ENCODE measurements at places on chromosomes 1 and 21. TPM values are rescaled to one million over a fixed set of nuclear protein-coding genes. Genes with fewer than 3 reads are reported as not detected.

DNA sequence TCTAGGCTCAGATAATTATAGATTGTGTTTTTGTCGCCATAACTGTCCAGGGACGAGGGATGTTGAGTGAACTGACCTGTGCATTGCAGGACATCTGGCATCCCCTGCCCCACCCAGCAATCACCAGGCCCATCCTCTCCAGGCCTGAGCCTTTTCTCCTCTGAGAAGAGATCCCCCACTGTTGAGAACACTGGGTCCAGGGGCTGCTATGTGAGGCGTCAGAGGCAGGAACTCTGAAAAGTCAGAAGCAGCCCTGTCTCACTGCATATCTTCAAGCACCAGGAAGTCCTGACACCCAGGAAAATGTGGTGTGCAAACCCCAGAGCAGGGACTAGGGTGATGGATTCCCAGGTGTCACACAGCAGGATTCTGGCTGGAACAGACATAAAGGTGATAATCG lies 17.1 kb upstream of the ACBD3 start:
- no peak for DNase-seq

DNA sequence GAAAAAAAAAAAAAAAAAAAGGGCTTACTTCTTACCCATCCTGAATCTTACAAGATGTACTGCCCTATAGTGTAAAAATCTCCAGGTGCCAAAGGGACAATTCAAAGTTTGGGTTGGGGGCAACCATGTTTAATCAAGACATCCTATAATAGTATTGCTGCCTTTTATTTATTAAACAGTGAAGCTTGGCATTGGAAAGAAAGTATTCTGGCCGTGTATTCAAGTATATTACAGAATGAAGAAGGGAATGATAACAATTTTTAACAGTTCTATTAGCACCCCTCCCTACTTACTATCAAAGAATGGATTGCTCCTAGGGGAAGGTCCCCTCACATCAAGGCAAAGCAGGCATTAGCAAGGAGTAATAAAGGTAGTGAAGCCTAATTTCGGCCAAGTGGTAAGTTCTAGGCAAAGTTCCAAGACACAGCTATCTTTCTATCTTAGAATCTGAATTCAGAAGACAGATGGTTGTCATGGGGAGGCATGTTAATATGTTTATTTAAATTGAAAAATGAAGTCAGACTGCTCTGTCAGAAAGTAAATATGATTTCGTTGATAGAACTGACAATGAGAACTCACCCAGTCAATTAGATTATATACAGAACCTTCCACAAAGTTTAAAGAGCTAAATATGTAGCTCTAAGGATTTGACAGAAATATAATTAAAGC lies 24.6 kb downstream of the ST7L start:
- DNase-seq, result no peak

DNA sequence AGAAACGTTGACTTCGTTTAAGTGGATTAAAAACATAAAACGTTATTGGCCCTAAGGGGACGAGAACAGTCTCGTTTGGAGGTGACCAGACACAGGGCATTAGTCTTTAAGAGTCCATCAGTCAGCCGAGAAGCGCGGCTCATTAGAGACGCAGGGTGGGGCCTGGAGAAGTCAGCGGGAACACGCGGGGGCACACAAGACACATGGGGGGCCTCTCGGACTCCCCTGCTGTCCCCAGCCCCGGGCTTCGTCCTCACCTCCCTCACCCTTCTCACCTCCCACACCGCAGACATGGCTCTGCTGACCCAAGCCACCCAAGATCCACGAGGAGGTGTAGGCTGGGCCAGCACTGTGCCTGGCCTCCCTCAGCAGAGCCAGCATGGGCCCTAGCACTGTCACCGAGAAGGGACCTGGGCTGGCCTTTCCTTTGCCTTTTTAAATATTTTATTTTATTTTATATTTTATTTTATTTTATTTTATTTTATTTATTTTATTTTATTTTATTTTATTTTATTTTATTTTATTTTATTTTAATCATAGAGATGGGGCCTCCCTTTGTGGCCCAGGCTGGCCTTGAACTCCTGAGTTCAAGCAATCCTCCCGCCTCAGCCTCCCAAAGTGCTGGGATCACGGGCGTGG lies 48.9 kb downstream of the MORN1 start:
- DNase-seq, result peak; percentile 48

GRCh38 chr1:90340606-90341005 lies 345.7 kb downstream of the ZNF326 start:
- DNase-seq, result no peak

DNA sequence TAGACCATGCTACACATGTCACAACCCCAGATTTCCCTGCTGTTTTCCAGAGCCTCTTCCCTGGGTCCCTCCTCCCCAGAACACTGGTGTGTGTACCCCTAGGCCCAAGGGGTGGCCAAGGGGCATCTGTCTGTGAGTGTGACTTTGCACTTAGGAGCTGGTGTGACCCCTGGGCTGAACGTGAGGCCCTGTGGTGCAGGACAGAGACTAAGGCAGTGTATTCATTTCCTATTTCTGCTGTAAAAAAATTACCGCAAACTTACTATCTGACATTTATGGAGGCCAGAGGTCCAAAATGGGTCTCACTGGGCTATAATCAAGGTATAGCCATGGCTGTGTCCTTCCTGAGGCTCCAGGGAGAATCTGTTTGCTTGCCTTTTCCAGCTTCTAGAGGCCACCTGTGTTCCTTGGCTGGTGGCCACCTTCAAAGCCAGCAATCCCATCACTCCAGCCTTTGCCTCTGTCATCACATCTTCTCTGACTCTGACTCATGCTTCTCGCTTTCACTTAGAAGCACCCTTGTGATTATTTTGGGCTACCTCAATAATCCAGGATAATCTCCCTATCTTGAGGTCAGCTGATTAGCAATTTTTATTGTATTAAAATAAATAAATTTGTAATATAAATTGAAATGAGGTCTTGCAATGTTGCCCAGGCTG lies 24.0 kb upstream of the ELOA start:
- peak; percentile 41 for DNase-seq

DNA sequence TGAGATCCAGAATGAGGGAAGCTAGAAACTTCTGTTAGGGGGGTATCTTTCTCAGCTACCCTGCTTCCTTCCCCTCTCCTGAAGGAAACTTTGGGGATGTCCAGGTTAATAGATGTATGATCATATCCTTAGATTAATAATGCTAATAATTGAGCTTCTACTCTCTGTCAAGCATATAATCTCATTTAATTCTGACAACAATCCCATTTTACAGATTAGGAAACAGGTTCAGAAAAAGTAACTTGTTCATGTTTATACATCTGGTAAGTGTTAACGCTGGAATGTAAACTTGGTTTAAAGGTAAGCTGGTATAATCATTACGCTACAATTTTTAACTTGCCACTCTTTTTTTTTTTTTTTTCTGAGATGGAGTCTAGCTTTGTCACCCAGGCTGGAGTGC lies 1.7 kb upstream of the TMEM269 start:
- no peak for DNase-seq

DNA sequence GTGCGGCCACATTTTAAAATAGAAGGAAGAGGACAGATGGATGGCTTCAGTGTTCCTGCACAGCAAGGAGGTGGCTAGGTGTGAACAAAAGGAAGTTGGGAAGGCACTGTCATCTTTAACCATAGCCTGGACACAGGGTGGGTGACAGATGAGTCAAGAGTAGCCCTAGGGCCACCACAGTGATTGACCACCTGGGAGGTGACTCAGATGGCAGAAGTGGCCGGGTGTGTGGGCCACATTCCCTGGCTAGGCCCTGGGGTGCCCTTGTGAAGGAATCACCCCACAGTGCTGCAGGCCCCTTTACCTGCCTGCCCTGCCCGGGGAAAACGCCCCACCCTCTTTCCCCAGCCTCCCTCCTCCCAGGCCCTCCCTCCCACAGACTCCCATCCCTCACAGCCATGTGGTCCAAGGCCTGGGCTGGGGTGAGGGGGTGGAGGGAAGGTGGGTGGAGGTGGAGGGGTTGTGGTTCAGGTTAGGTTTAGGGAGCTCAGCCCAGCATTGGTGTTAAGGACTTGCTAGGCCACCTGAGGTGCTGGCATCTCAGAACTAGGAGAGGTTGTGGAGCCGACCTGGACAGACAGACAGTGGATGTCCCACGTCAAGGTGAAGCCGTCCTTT lies 59.1 kb downstream of the SPSB1 start:
- DNase-seq, result no peak

GRCh38 chr1:178371933-178372388 lies 124.8 kb downstream of the CLEC20A start:
- DNase-seq, result no peak

DNA sequence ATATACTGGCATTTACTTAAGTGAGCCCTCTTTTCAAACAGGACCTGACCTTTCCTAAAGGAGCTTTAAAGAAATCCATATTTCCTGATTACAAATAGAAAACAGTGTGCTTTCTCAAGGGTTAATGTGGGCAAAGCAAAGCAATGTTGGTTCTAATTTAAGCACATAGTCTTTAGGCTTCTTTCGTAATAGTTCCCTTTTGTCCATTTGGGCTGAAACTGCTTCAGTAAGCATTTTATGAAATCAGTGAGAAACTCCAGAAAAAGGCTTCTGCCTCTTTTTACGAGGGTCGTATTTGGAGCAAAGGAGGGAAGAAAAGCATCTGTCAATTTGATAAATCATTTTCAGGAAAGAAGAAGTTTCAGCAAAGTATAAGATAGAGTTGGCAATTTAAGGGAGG lies 331.2 kb downstream of the KIF26B start:
- no peak for DNase-seq

GRCh38 chr1:94973309-94973922 lies 46.5 kb upstream of the CNN3 start:
- DNase-seq, result no peak

- no peak for DNase-seq
These were observed 5.2 kb upstream of the HSD3B2 start for GRCh38 chr1:119409731-119410130.

DNA sequence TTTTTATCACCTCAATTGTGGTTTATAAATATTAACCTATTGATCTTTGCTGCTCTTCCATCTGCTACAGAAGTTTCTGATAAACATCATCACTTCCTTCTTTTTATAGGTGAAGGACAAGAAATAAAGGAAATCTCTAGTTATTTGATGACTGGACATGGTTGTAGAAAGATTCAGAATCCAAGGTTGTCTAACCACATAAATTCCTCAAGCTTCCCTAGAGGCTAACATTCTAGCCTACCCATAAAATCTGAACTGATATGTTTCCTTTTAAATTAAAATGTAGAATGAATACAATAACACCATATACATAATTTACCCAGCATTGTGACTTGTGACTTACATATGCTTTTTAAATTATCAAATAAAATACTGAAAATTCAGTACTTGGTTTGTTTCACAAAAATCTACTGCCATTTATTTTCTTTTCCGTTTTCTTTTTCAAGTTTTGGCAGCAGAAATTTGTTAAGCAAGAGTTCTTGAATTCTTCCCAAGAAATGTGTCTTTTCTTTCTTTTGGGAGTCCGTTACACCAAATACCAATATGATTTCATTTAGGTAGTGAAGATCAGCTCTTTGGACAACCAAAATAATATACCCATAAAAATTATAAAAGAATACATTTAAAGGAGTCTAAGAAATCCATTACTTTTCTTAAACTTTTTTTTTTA lies 513.2 kb upstream of the ADGRL2 start:
- DNase-seq, result no peak

DNA sequence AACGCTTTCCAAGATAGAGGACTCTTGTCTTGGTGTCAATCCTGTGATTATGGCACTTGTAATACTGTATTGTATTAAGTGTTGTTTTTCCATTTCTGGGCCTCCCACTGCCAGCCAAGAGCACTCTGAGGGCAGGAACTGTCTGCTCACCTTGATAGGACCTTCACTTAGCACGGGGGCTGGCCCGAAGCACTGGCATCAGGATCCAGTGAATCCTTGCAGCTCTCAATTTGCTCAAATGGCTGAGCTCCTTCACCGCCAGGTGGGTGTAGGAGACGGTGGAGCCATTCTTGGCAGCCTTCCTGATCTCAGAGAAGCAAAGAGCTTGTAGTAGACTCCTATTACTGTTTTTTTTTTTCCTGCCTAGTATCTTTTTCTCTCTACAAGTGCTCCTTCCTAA lies 17.7 kb downstream of the MECR start:
- DNase-seq, result no peak

DNA sequence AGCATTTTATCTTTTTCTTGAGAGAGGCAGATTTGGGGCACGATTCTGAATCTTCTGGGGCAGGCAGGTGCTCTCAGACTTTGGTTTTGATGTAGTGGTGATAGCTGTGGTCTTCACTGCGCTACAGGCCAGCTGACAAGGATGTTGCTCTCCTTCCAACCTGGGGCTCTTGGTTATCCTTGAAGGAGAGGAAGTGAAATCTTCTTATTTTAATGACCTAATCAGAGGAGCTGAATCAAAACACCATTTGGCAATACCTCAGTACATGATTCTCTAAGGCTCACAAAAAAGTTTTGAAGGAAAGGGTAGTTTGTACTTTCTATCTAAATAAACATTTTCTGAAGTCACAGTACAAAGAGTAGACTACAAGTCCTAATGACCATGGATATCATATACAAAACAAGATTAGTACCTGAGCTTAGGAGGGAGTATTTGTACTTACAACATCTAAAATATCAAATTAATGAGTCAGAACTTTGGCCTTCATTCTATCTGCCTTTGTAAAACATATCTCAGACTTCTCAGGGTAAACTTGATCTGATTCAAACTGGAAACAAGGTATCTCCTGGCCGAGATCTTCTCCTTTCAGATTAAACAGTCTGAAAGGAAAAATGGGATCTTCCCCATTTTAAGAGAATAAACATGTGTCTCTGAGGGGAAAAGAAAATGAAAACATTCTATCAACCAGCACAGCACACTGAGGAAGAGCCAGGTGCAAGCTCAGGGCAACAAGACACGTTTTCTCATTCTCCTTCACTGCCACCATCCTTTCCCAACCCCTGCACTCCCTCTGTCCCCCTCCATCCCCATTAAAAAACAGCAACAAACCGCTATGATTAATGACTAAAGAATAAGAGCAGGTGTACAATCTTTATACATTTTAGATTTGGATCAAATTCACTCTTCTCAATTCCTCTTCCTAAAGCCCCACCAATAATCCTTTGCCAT lies 69.2 kb downstream of the SH3GLB1 start:
- DNase-seq, result no peak

GRCh38 chr21:41233916-41234315 lies 66.0 kb downstream of the BACE2 start:
- DNase-seq, result no peak

GRCh38 chr1:54798769-54799641 lies 2.1 kb downstream of the TTC22 start:
- peak; percentile 51 for DNase-seq

- DNase-seq, result no peak
These were observed 37.9 kb downstream of the RGL1 start for GRCh38 chr1:183842795-183843144.

Gene ALPL
- total RNA-seq, result 64.3 TPM

Gene FAM72B
- total RNA-seq, result 3.8 TPM

Gene RXFP4
- total RNA-seq, result not detected

Gene ANKRD34A
- total RNA-seq, result 0.79 TPM

Gene OPTC
- not detected for total RNA-seq

Gene ACTA1
- not detected for total RNA-seq

Gene CDA
- total RNA-seq, result 12.5 TPM

Gene LINGO4
- total RNA-seq, result not detected

Gene ST6GALNAC3
- 8.1 TPM for total RNA-seq
